ENCODE measurements at places on chromosomes 2 and 18. TPM values are rescaled to one million over a fixed set of nuclear protein-coding genes. Genes with fewer than 3 reads are reported as not detected.

RAX gene
- not detected for total RNA-seq

EPB41L3 gene
- 123 TPM for total RNA-seq

DNA sequence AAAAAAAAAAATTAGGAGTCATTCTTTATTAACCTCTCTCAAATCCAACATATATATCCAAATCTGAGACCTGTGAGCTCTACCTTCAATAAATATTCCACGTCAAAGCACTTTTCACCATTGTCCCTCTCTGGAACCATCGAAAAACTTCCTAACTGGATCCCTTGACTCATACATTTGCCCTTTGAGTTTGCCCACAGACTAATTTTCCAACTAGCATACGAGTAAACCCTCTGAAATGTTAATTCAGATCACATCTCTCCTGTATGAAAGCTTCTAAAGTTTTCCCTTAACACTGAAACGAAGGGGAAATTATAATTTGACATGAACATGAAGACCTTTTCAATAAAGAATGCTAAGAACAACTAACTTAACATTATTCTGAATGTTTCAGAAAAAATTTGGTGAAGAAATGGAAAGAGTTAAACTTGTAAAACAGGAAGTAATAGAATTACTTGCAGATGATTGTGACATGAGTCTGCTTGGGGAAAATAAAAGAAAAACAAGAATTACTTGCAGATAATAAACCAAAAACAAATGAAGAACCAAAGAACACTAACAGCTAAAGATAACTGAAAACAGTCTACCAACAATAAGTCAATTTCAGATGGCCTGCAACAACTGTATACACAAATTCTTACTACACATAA is 110.6 kb downstream of the C2orf74 start:
- no peaks in the 10 kb centered on the region for H3K4me1 ChIP-seq
- no peak overlapping the region for H3K27ac ChIP-seq
- no peak overlapping the region for H3K4me3 ChIP-seq

GRCh38 chr2:69936906-69937305 is 22.0 kb downstream of the MXD1 start:
- peaks cover 14% of the 10 kb centered on the region for H3K4me1 ChIP-seq
- no peak for DNase-seq
- no peaks in the 10 kb centered on the region for H3K27me3 ChIP-seq
- no peak overlapping the region for H3K27ac ChIP-seq
- no peak overlapping the region for H3K4me3 ChIP-seq

All from adrenal gland (tissue), 19 donors.